SK-MEL-5 (cell line): ENCODE measurements at places on chromosomes 12 and 14. TPM values are rescaled to one million over a fixed set of nuclear protein-coding genes. Genes with fewer than 3 reads are reported as not detected.

The SERPINA9 gene
- total RNA-seq: not detected in 2 replicates

DNA sequence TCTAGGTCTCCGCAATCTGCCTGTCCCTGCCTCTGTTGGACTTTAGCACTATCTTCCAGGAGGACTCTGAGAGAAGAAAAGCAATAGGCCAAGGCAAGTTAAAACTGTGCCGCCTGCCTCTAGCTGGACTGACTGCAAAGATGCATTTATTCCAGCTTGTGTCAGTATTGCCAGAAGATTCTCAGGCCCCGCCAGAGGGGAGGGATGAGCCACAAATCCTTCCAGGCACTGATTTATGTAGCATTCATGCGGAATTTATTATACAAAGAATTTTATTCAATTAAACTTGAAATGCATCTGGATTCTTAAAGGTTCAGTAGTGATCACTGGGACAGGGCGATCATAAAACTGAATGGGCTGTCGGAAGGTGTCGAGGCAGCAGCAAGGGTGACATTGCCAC lies 19.8 kb downstream of the MMAB start:
- no peak for DNase-seq

DNA sequence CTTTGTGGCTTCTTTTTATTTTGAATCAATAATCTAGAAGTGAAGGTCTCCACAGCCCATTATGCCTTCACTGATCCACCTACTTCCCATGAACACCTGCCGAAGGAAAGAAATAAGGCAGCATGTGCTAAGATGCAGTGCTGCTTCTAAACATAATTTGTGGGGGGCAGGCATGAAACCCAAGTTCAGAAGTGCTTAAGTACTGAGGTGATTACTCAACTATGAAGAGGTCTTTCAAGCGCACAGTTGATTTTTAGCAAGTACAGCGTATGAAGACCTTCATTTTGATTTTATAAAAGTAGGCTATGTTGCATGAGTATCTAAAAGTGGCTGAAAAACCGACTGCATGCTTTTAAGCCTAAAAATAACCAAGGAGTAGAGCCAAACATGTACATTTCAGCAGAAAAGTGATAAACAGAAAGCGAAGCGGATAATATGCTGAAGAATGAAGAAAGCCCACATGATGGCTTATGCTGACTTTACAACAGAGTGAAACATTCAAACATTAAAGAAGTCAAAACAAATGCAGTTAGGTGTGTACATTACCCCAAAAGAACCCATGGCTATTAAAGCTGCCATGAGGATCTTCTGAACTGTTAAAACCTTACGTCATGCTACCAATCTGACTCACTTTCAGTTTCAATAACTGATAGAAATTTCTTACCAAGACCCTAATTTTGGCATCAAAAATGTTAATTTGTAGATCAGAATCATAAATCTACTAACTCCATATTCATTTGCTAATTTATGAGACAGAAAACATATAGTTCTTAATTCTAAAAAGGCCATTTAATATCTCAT lies 29.3 kb downstream of the KICS2 start:
- DNase-seq: no peak

The DDN gene
- 0.03 TPM in 1 of 2 replicates, not detected in the other for total RNA-seq

The MYBPC1 gene
- not detected in 2 replicates for total RNA-seq

The SMIM41 gene
- not detected in 2 replicates for total RNA-seq

DNA sequence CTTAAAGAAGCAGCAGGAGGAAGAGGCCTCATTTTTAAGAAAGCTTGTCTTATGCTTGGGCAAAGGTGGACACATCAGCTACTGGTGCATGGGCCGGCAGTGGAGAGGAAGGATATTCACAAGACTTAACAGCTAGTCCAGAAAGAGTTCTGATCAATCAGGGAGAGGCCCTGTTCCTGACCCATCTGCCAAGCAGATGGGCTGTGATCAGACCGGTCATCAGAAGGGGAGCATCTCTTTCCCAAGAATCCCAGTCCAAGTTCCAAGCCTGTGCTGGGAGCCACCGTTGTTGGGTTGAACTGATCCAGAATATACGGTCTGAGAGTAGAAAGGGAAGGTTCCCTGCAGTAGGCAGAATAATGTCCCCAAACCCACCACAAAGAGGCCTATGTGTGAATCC lies 32.7 kb upstream of the SOCS2 start:
- DNase-seq: no peak

The ZNF605 gene
- 9.9 and 10.1 TPM in 2 replicates for total RNA-seq

DNA sequence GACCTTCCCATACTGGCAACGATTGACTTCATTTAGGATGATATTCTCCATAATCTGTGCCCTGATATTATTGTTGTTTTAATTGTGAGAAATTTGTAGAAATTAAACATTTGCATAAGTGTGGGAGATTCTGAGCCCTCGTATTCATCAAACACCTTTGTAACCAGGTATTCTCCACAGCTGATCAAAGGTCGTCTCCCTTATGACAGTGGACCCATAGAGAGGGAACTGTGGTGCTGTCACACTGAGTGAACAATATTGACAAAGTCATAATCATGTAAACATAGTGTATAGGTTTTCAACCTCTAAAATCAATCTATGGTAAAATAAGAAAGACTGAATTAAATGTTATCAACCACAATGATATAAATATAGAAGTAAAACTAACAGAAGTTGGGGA lies 14.9 kb upstream of the PLEKHG3 start:
- no peak for DNase-seq

The BBOF1 gene
- total RNA-seq: 1.8 and 4.0 TPM in 2 replicates

- DNase-seq: no peak
These were observed 18.4 kb downstream of the PRKAB1 start for GRCh38 chr12:119686355-119686754.

DNA sequence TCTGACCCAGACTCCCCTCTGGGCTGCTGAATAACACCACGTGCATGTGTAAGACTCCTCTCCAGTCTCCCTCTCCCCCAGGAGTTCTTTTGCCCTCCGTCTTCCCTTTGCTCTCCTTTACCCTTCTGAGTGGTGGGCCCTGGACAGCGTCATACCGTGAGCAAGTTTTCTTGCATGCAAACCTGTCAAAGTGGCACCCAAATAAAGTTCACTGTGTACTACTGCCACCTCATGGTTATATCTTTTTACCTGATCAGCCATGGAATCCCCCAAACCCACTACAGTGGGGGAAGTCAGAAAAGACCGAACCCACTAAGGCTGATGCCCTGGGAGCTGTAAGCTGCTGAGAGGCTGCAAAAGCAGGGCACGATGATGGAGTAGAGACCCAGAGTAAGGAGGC lies 131.1 kb upstream of the VRK1 start:
- DNase-seq: peak; percentile 28

The OASL gene
- total RNA-seq: 0.26 and 0.35 TPM in 2 replicates

The KRT72 gene
- total RNA-seq: not detected in 2 replicates

- no peak for DNase-seq
These were observed 31.9 kb downstream of the USP15 start for GRCh38 chr12:62291864-62292760.

DNA sequence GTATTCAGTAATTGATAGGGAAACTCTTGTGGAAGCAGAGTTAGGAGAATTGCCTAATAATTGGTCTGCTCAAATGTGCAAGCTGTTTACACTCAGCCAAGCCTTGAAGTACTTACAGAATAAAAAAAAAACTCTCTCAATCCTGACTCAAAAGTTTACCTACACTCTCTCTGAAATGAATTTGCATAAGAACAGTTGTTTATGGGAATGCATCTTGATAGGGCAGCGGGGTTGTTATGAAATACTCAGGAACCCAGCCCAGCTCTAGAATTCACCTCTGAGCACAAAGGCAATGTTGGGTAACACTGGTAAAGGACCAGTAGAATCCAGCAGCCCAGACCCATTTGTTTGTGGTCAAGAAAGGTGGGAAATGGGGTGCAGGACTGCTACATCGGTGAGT lies 267.0 kb downstream of the CPNE8 start:
- no peak for DNase-seq

GRCh38 chr14:72957213-72957612 lies 30.9 kb downstream of the DCAF4 start:
- no peak for DNase-seq

GRCh38 chr14:61395115-61395725 lies 73.8 kb downstream of the PRKCH start:
- DNase-seq: peak; percentile 91

GRCh38 chr12:46556105-46556559 lies 183.6 kb upstream of the SLC38A2 start:
- DNase-seq: no peak

The CDK4 gene
- 383 and 420 TPM in 2 replicates for total RNA-seq

The SERPINA3 gene
- 195 and 196 TPM in 2 replicates for total RNA-seq

DNA sequence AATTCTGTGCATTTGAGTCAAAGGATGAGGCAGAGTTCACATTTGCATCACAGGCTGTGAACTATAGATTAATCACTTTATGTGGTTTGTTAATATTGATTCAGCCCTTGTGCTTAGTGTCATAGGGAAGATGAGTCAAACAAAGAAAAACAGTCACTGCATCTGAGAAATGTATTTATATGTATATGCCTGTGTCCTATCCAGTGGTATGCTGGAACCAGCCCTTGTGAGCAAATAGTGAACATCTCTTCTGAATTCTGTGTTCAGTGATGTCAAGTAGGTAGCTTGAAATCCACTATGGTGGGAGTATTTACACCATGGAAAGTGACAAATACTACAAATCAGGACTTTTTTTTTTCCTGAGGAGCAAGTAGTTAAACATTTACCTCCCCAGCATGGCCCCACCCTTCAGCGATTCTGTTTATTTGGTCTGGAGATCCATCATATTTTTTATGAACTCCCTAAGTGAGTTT lies 128.5 kb downstream of the HMGA2 start:
- no peak for DNase-seq

The LRTM2 gene
- total RNA-seq: not detected in 2 replicates

DNA sequence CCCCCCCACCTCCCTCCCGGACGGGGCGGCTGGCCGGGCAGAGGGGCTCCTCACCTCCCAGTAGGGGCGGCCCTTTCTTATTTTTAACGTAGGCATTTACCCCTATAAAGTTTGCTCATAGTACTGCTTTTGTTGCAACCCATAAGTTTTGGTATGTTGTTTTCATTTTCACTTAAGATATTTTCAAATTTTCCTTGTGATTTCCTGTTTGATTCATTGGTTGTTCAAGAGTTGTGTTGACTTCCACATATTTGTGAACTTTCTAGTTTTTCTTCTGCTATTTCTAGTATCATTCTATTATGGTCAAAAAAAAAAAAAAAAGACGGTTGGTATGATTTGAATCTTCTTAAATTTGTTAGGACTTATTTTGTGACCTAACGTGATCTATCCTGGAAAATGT lies 6.5 kb downstream of the NOXRED1 start:
- no peak for DNase-seq

GRCh38 chr12:30795410-30796312 lies 40.9 kb upstream of the CAPRIN2 start:
- no peak for DNase-seq

GRCh38 chr12:79388011-79388410 lies 302.8 kb downstream of the PAWR start:
- no peak for DNase-seq

- no peak for DNase-seq
These were observed 28.2 kb downstream of the RPS6KA5 start for GRCh38 chr14:91032248-91032647.

The MEG3 gene
- total RNA-seq: 0.08 TPM in 1 of 2 replicates, not detected in the other

The AP5M1 gene
- 24.9 and 25.4 TPM in 2 replicates for total RNA-seq

DNA sequence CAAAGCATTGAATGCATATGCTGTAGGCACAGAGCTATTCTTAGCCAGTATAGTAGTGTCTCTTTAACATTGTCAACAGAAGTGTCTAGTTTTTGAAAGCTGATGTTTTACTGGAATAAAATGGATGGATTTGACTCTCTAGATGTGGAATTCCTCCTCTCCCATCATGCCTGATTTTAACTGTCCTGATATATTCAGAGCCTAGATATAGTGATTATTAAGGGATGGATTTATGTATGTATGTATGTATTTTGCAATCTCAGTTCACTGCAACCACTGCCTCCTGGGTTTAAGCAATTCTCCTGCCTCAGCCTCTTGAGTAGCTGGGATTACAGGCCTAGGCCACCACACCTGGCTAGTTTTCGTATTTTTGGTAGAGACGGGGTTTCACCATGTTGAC lies 144.8 kb upstream of the NAV3 start:
- no peak for DNase-seq

DNA sequence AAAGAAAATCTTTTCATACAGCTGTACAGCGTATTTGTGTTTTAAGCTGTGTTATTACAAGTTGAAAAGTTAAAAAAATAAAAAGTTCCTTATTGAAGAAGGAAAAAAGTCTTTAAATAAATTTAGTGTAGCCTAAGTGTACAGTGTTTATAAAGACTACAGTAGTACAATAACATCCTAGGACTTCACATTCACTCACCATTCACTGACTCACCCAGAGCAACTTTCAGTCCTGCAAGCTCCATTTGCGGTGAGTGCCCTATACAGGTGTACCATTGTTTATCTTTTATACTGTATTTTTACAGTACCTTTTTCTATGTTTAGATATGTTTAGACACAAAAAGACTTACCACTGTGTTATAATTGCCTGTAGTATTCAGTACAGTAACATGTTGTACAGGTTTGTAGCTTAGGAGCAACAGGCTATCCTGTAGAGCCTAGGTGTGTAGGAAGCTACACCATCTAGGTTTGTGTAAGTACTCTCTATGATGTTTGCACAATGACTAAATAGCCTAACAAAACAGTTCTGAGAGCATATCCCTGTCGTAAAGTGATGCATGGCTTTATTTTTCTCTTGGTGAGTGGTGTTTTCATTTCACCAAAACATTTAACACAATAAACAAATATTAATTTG lies 275.2 kb downstream of the DACT1 start:
- DNase-seq: no peak

GRCh38 chr12:18981732-18982131 lies 147.8 kb upstream of the PLEKHA5 start:
- no peak for DNase-seq

The CFAP54 gene
- total RNA-seq: 0.05 and 0.40 TPM in 2 replicates

DNA sequence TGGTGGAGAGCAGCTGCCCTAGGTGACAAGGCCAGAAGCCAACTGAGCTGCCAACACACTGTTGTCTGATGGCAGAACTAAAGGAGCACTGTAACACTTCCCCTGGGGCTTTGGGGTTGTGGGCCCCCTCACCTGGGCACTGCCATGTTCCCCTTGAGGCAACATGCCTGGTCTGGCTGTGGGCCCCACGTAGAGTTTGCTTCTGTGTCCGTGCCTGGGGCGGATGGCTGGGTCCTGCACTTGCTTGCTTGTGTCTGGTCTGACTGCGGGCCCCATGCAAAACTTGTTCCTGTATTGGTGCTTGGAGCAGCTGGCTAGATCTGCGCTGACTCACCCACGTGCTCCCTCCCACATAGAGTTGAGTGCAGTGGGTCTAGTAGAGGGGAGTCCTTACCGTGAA lies 78.4 kb downstream of the MNAT1 start:
- DNase-seq: no peak

The UNC79 gene
- 1.2 and 1.5 TPM in 2 replicates for total RNA-seq

The BATF gene
- 0.74 TPM in 1 of 2 replicates, not detected in the other for total RNA-seq

GRCh38 chr14:71698673-71699072 lies 233.6 kb upstream of the RGS6 start:
- no peak for DNase-seq

The ANKRD52 gene
- total RNA-seq: 13.5 and 14.7 TPM in 2 replicates

DNA sequence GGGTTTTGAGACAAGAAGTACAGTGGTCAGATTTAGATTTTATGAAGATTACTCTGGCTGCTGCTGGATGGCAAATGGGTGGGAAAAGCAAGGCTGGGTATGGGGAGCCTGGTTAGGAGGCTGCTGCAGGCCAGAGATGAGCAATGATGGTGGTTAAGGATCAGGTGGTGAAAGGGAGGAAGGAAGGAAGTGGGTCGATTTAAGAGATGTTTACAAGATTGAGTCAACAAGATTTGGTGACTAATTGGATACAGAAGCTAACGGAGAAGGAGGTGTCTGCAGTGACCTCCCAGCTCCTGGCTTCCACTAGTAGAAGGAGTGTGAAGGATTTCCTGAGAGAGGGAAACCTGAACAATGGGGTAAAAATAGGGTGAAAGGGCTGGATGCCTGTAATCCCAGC lies 18.7 kb downstream of the NOS1 start:
- no peak for DNase-seq

The IGF1 gene
- total RNA-seq: 6.0 and 7.5 TPM in 2 replicates
